ENCODE measurements at places on chromosomes 3 and 15.

GRCh38 chr3:51539291-51539941, 897 bp downstream of the RAD54L2 start:
- peak; percentile 51 for DNase-seq

GRCh38 chr3:75144406-75144805, 519.7 kb upstream of the FRG2C start:
- no peak for DNase-seq

DNA sequence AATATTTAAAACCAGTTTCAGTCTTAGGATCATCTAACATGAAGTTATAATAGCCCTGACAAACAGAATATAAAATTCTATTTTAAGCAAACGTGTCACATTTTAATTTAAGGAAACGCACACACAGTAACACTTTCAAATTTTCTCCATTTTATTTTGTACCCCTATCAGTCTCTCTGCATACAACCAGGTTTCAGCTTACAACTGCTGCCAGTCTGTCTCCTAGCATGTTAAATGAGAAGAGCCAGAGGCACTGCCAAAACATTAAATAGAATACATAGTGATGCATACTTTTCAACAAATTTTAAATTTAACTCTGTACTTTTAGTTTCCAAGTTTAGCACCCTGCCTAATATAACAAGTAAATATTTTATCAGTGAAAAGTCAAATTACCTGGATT, 60.8 kb downstream of the UACA start:
- no peak for DNase-seq

GRCh38 chr3:153099131-153099530, 62.9 kb upstream of the RAP2B start:
- no peak for DNase-seq

DNA sequence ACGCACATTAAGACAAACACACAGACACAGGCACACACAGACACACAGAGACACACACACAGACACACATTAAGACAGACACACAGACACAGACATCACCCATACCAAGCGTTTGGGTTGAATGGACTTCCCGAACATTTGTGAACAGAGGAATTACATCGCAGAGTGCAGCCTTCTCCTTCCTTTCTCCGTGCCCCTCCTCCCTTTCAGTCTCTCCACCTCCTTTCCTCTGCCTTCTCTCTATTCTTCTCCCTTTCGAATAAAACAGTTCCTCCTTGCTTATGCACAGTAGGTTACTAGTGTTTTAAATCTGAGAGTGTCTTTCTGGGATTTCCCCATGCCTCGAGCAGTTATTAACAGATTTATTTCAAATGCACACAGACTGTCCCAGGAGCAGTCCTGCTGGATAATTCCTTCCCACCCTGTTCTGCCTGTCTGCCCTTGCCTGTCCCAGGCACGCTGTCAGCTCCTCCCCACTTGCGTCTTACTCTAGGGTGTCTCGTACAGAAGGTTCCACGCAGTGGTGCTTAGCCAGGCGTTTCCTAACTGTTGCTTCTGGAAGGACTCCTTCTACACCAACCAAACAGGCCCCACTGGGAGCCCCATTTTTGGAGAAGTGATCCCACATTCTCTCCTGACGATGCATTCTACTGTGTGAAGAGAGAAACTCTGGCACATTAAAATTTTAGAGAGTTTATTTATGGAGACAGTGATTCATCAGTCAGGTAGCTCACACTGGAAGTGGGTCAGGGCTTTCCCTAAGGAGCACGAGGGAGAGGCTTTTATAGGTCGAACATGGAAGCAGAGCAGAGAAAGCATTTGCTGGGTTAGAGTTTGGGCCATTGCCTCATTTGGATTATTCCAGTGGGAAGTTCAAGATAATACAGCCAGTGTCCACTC, 163.8 kb downstream of the SV2B start:
- no peak for DNase-seq

- no peak for DNase-seq
These were observed 267.3 kb downstream of the FOXP1 start for GRCh38 chr3:71316066-71316777.

DNA sequence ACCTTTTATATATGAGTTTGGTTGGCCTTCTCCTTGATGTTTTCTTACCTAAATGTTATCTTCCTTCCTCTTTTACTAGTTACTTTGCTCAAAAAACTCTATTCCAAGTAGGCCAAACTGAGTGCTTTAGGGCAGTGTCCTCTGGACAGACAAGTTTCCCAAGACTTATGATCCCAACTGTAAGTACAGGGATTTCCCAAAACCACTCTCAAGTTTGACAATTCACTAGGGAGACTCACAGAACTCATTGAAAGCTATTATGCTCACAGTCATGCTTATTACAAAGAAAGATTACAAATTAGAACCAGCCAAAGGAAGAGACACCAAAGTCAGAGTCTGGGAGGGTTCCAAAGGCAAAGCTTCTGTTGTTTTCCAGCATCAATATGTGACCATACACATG, 534.2 kb upstream of the ALCAM start:
- no peak for DNase-seq

- no peak for DNase-seq
These were observed 56.5 kb upstream of the PDZRN3 start for GRCh38 chr3:73681198-73681597.

- DNase-seq = no peak
These were observed 77.7 kb downstream of the SYNPR start for GRCh38 chr3:63355809-63356208.

DNA sequence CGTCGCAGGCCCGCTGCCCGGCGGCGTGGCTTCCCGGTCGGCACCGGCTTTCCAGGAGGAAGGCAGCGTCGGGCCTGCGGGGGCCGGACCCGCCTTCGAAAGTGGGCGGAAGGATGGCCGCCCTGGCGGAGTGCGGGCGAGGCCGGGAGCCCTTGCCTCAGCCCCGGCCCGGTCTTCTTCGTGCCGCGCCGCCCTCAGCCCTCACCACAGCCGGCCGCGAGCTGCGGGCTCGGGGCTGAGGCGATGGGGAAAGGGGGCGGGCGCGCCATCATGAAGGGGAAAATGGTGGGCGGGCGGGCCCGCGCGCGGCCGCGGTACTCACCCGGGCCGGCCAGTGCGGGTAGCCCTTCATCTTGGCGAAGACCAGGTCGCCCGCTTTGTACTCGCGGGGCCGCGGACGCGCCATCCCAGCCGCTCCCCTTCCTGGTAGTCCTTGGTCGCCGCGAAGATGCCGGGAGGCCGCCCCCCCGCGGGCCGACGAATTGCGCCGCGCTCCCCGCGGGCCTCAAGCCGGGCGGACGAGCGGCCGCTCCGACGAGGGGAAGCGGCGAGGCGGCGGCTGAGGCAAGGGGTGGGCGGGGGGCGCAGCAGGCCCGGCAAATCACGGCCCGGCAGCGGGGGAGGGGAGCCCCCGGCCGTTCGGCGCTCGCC, 489 bp downstream of the HDGFL3 start:
- peak; percentile 49 for DNase-seq

- DNase-seq = no peak
These were observed 448 bp downstream of the SHISA5 start for GRCh38 chr3:48503401-48504050.

GRCh38 chr3:116339441-116340028, 105.8 kb downstream of the LSAMP start:
- no peak for DNase-seq

- DNase-seq = no peak
These were observed 98.9 kb downstream of the DNAJB8 start for GRCh38 chr3:128367761-128368160.

- no peak for DNase-seq
These were observed 57.2 kb upstream of the SMAD6 start for GRCh38 chr15:66644869-66645268.

DNA sequence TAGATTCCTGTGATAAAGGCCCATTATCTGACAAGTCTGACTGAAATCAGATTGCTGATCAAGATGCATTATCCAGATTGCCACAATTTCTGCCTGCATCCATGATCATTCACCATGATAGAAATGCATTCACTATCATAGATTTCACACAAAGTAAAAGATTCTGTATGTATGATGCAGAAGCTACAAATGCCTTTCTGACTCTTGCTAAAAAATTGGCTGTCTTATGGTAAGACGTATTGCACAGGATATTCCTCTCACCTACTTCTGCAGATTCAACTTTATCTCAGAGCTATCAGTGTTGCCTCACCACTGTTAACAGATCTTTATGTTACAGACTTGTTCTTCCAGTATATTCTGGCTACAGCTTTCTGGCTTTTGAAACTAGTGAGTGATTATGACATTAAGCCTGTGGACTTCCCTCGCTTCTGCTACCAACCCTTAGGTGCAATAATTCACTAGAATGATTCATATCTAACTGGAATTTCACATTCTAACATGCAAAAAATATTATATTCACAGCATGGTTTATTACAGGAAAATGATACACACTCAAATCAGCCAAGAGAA, 955.3 kb downstream of the EPHA3 start:
- DNase-seq = no peak

DNA sequence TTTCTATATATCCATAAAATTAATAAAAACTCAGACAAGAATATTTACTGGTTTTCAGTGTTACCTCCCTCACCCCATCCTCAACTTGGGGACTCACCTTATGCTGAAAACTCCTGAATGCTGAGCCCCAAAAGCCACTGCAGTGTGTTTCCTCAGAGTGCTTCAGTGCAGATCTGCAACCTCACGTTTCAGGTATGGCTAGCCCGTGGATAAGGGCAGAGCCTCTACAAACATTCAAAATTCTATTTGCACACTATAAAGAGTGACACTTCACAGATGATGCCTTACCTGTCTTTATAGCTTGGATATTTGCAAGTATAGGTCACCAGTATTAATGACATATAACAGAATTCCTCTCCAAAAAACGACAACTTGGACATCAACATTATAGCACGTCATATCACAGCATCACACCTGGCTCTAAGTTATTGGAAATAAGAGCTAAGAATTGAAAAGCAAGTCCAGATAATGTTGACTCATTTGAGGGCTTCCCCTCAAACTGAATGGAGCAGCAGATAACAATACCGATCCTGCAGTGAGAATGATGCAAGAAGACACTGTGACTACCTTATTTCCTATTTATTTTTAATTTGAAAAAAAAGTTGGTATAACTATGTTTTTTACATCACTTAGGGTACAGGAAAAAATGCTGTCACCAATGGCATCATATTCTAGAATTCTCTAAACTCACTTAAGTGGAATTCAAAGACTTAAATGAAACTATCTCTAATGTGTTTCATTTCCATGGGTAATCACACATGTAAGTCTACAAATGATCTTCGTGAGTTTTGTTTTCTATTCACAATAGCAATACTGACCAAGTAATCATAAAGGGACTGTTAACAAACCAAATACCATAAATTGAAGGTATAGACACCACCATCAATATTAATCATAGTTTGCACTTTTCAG, 40.7 kb upstream of the RSL24D1 start:
- no peak for DNase-seq

- DNase-seq = no peak
These were observed 12.7 kb downstream of the LRTM1 start for GRCh38 chr3:54915181-54915580.

GRCh38 chr3:37969596-37970100, 20.9 kb upstream of the VILL start:
- peak; percentile 5 for DNase-seq

- DNase-seq = no peak
These were observed 74.4 kb downstream of the BOC start for GRCh38 chr3:113285741-113286140.

- no peak for DNase-seq
These were observed 8.7 kb downstream of the SRP14 start for GRCh38 chr15:40029979-40030893.

GRCh38 chr15:47312161-47312560, 405.1 kb upstream of the SEMA6D start:
- no peak for DNase-seq

DNA sequence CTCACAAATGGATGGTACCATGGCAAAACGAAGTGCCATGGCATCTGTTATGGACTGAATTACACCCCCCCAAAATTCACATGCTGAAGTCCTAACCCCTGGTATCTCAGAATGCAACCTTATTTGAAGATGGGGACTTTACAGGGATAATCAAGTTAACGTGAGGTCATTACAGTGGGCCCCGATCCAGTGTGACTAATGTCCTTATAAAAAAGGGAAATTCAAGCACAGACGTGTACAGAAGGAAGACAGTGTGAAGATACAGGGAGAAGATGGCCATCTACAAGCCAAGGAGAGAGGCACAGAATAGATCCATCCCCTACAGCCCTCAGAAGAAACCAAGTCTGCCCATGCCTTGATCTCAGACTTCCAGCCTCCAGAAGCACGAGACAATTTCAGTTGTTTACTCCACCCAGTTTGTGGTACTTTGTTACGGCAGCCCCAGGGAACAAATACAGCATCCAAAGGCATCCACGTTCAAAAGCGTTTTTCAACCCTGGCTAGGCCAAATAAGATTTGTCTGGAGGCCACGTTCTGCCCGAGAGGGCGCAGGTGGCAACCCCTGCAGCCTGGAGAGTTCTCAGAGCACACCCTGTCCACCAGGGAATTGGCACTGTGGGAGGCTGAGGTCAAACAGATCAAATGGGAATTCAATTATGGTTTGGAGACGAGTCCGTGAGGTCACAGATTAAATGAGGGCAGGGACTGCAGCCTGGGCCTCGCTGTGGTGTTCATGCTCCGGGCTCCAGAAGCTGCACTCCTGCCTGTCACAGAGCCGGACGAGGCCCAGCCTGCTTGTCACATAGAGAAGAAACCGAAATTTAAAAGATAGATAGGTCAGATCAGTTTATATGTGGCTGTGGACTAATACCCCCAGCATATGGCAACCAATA, 494.8 kb downstream of the SHQ1 start:
- DNase-seq = no peak

GRCh38 chr3:9293076-9293475, 43.6 kb upstream of the SRGAP3 start:
- DNase-seq = no peak

GRCh38 chr3:135629701-135630408, 335.7 kb upstream of the PPP2R3A start:
- DNase-seq = no peak

DNA sequence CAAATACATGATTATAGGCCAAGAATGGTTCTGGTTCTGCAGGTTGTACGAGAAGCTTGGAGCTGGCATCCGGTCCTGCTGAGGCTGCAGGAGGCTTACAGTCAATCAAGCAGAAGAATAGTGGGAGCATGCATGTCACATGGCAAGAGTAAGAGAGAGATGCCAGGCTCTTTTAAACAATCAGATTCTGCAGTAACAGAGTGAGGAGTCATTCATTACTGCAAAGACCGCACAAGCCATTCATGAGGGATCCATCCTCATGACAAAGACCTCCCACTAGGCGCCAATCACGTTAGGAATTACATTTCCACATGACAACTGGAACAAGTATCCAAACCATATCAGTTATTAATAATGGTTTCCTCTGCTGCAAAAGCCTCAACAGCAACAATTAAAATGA, 536.8 kb downstream of the CADM2 start:
- DNase-seq = no peak

- no peak for DNase-seq
These were observed 70.1 kb downstream of the TBC1D2B start for GRCh38 chr15:78007211-78007931.

DNA sequence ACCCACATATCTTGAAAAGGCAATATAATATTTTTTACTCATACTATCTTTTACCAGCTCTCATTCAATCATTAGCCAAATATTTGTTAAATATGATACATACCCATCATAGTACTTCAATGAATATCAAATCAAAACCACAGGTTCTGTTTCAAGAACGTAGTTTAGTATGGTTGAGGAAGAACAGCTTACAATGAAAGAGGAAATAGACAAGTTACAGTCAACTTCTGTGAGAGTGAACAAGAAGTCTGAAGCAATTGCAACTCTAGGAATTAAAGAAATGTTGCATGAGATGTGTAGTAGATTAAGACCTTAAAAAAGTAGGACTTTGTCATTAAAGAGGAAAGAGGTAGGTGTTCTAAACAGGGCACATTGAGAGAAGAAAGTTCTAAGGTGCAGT, 9.3 kb downstream of the BCHE start:
- no peak for DNase-seq
